Omental fat pad (tissue), 4 donors: ENCODE measurements at places on chromosomes 12 and 14.

DNA sequence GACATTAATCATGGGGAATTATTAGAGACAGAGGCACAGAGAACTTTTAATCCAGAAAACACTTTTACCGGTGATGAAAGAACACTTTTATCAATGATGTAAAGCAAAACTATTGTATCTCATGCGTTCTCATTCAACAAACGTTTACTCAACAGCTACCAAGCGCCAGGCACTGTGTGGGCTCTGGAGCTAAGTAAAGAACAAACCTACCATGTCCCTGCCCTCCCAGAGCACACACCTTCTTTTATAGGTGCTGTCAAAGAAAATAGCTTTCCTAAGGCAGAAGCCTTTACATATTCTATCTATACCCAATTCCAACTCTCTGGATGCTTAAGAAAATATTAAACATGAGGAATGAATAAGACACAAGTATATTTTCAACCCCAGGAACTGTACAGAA, 91.1 kb downstream of the FOXN3 start:
- no peak for DNase-seq

- DNase-seq: no peak
Measured at GRCh38 chr14:104746934-104747481, 5.9 kb upstream of the SIVA1 start.

GRCh38 chr14:65392296-65392695, 20.2 kb upstream of the FUT8 start:
- DNase-seq: no peak

GRCh38 chr12:54420766-54421144, 1.7 kb upstream of the ITGA5 start:
- DNase-seq: no peak

DNA sequence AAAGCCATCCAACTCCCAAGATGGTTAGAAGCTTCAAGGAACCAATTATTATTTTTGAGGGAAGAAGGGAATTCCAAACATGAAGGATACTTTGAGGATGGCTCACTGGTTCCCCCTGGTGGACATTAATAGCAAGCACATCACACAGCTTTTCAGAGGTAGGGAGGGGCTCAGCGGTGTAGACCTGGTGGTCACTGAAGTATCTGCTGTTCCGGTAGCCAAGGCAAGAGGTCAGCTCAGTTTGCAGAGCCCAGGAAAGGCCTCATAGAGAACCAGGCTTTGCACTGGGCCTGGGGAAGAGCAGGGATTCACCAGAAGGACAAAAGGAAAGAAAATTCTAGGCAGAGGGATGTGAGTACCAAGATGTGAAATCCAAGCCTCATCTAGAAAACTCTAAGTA, 118.7 kb downstream of the KSR2 start:
- DNase-seq: no peak

DNA sequence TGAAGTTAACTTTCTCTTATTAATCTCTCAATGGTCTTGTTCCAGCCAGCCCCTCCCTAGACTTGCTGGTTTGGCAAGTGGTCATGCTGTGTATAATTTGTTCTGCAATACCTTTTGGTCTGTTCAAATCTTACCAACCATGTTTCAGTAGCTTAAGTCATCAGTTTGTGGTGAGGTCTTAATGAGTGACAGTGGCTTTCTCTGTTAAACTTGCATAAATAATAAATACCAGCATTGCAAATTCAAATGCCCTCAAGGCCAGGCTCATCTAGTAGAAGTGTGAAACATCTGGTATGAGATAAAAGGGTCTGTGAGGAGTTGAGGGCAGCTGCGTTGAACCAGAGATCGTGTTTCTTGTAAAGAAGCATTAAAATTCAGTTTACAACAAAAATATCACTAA, 319.5 kb downstream of the TMEM117 start:
- no peak for DNase-seq

DNA sequence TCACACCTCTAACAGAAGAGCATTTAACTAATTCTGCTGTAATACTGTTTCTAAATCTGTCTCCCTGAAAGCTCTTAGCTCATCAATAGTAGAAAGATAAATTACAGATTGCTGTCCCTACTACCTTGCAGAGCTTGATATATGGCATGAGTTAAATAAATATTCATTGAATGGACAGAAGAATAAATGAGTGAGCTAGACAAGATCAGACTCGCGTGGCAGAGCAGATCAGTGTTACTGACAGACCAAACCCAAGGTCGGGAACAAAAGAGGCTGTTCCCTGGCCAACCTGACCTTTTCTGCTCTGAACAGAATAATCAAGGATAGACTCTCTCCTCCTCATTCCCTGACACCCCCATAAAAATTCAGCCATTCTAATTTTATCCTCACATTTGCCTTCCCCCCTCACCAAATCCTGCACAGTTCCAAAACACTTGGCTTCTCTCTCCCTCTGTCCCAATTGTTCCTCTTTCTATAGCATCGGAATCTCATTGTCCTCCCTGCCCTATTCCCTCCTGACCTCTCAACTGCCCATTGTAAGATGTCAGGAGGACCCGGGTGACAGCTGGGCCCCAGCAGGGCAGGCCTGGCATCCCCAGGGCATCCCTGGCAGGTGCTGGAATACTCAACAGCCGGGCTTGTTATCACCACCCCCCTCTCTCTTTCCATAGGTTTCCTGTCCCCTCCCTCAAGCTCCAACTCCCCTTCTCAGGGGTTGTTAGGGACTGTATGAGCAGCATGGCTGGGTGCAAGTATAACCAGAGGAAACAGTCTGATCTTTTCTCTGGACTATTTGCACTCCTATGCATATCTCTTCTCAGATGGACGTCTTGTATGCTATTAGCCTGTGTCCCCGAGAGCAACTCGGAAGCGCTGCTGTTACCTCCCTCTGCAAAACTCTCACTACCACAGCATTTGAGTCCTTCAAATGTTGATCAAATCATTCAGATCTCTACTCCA, 19.9 kb downstream of the NEUROD4 start:
- no peak for DNase-seq

GRCh38 chr12:76402259-76402658, 54.0 kb upstream of the BBS10 start:
- no peak for DNase-seq

GRCh38 chr12:113056631-113057488, at the start of gene DTX1:
DTX1 (plus strand) TSS chr12:113056730; CDS start chr12:113058193, 1,463 bp downstream.
- no peak for DNase-seq

- DNase-seq: no peak
Measured at GRCh38 chr14:66038618-66039017, 447.6 kb upstream of the CCDC196 start.

DNA sequence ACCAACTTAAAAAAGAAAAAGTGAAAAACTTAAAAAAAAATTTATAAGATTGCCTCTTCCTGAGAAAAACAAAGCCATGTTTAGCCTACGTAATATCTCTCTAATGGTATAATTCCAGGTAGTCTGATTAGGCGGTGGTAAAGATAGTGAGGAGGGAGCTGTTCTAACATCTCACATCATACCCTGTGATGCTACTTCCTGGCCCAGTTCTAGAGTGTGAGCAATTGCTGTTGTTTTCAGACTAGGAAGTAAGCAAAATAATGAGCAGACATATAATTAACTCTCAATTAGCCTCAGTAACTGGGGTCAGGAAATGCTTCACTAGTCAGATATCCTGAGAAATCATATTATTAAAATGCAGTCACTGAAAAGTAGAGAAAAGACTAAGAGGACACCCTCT, 113.9 kb downstream of the PHLDA1 start:
- no peak for DNase-seq

GRCh38 chr14:100537446-100538350, 49.5 kb downstream of the BEGAIN start:
- peak; percentile 6 for DNase-seq

GRCh38 chr12:4526923-4527546, 11.7 kb upstream of the RAD51AP1 start:
- no peak for DNase-seq

DNA sequence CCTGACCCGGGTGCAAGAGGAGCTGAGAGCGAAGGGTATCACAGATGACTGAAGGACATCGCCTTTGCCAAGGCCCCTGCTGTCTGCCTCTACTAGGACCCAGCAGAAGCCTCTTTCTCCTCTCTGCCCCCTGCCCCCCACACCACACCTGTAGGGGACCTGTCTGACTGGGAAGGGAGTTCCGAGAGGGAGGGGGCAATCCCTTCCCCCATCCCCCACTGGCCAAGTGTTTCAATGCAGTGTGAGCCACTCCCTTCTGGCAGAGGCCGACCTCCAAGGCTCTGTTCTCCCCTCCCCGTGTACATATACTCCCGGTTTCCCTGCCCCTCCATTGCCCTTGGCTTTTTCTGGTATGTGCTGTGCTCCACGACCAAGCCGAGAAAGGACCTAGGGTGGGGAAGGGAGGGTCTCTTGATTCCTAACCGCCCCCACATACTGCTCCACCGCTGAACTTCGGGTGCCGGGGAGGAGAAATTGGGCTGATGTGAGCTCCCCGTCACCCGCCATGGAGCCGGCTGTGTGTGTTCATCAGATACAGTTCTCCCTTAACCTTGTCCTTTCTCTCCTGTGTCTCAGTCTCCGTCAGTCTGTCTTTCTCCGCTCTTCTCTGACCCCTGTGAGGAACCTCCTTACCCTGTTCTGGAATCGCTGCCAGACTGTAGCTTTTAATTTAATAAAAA, 2.0 kb upstream of the ARHGEF25 start:
- DNase-seq: no peak

- DNase-seq: peak; percentile 25
Measured at GRCh38 chr12:25694072-25694471, 141.0 kb upstream of the LMNTD1 start.

DNA sequence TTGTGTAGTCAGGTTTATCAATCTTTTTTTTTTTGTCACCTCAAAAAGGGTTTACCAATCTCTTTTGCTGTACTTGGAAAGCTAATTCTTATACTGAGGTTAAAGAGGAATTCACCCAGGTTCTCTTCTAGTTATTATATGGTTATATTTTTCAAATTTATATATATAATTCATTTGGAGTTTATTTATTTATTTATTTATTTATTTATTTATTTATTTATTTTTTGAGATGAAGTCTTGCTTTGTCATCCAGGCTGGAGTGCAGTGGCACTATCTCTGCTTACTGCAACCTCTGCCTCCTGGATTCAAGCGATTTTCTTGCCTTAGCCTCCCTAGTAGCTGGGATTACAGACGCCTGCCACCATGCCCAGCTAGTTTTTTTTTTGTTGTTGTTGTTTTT, 73.8 kb downstream of the GPR135 start:
- no peak for DNase-seq

GRCh38 chr12:2343681-2344080, 290.9 kb downstream of the CACNA1C start:
- DNase-seq: no peak

- no peak for DNase-seq
Measured at GRCh38 chr12:56333197-56333678, 562 bp downstream of the PAN2 start.
